ENCODE measurements at places on chromosomes 6 and 20.

DNA sequence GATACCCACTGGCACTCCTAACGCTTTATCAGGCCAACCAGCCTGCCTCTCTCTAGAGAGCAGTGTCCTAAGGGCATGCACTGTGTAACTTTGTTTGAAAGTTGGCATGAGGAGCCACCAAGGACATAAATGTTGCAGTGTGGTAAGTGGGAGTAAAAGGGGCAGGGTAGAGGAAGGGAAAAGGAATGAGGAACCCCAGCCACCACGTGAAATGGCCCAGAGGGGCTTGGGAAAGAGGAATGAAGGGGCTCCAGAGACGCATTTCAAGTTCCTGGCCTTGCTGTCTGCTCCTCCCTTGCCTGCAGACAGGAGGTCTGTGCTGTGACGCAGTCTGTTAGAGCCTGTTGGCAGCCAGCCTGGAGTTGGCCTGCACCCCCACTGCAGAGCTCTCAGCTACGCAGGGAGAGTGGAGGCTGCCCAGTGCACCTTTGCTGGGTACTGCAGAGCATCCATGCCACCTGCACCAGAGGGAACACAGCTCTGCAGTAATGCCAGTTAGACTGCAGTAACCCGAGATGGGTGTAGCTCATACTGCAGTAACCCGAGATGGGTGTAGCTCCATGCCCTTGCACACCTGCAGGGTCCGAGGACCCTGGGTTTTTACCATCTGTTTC, 86.8 kb upstream of the SNAP25 start:
- no peak for DNase-seq

DNA sequence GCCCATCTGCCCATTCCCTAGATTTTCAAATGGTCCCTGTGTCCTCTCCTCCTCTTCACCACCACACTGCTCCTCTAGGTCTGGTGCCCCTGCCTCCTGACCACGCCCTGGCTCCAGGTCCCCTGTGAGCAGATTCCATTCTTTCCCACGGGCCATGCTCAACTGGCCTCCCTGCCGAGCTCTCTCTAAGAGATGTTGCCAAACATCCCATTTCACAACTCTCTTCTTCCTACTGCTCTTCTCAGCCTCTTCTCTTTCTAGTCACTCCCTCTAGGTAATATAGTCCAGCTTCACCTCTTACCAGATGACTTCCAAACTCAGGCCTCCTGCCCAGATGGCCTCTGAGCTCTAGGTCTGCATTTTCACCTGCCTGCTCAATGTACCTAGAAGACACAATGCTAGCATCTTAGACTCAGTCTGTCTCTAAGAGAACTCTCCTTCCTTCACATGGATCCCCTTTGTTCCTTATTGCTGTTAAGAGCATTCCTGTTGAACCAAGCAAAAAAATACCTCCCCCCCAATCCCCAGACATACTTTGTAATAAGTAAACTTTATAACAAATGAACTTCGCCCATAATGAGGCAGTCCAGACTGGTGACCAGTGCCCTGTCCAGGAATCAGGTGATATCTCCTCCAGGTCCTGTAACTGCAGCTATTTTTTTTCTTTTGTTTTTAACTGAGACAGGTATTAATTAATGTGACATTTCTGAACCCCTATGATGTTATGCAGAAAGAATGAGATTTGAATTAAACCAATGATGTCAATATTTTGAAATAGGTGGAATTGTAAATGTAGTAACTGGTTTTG, 79.0 kb downstream of the LYRM4 start:
- no peak for DNase-seq

- DNase-seq, result no peak
Measured at GRCh38 chr6:115362234-115362633, 698.5 kb downstream of the FRK start.

DNA sequence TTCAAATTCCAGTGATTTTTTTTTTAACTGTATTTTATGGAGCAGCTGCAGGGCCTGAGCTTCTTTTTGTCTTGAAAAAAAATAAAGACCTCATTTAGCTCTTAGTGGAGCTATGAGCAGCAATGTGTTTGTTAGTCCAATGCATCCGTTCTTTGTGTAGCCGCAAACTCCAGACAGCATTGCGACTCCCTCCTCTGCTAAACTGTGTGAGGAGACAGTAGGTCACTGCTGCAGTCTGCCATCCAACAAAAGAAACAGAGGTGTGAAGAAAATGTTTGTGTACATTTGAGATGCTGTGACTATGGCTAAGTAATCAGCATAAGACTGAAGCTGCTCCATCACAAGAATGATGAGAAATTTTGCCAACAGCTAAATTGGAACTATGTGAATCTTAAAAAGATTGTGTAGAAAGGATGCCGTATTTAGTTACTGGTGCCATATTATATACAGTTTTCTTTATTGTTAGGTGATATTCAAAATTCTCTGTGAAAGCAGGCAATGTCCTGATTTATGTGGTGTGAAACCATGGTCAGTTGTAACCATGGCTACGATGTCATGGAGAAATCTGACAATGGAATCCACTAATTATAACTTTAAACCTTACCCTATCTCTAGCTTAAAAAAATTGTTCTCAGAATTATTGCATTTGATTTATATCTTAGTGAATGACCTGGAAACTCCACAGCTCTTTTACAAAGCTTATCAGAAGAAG, 428.8 kb upstream of the EPHA7 start:
- no peak for DNase-seq

DNA sequence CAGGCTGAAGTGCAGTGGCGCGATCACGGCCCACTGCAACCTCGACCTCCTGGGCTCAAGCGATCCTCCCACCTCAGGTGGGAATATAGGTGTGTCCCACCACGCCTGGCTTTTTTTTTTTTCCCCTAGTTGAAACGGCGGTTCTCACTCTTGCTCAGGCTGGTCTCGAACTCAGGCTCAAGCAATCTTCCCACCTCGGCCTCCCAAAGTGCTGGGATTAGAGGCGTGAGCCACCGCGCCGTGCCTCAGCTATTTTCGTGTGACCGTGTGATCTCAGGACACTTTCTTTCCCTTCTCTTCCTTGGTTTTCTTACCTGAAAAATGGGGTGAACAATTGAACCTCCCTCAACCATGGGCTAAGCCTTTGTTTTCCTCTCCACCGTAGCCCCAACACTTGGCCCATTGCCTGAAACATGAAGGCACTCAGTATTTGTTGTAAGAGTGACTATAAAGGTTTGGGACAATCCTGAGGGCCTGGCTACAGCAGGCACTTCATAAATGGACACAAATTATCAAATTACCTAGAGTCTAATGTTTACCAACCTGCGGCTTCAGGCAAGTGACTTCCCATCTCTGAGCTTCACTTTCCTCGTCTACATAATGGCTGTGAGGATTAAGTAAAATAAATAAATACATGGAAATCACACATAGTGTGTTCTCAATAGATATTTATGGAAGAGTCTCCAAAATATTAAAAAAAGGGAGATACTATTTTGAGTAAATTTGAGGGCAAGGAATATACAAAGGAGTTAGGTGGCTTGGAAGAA, 31.4 kb upstream of the ID1 start:
- DNase-seq, result no peak

GRCh38 chr6:14231071-14231483, 113.5 kb downstream of the CD83 start:
- no peak for DNase-seq

GRCh38 chr6:36064770-36065396, 37.3 kb downstream of the MAPK14 start:
- DNase-seq, result no peak

- DNase-seq, result no peak
Measured at GRCh38 chr6:140174524-140174923, 800.1 kb upstream of the CITED2 start.

DNA sequence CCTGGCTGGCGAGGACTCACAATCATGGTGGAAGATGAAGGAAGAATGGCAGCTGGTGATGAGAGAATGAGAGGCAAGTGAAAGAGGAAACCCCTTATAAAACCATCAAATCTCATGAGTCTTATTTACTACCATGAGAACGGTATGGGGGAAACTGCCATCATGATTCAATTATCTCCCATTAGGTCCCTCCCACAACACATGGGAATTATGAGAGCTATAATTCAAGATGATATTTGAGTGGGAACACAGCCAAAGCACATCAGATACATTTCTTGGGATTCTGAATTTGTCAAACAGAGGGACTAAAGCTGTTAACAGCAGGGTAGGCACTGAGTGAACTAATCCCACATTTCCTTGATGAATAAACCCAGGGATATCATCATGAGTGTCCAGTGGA, 116.2 kb upstream of the PLCB4 start:
- no peak for DNase-seq

DNA sequence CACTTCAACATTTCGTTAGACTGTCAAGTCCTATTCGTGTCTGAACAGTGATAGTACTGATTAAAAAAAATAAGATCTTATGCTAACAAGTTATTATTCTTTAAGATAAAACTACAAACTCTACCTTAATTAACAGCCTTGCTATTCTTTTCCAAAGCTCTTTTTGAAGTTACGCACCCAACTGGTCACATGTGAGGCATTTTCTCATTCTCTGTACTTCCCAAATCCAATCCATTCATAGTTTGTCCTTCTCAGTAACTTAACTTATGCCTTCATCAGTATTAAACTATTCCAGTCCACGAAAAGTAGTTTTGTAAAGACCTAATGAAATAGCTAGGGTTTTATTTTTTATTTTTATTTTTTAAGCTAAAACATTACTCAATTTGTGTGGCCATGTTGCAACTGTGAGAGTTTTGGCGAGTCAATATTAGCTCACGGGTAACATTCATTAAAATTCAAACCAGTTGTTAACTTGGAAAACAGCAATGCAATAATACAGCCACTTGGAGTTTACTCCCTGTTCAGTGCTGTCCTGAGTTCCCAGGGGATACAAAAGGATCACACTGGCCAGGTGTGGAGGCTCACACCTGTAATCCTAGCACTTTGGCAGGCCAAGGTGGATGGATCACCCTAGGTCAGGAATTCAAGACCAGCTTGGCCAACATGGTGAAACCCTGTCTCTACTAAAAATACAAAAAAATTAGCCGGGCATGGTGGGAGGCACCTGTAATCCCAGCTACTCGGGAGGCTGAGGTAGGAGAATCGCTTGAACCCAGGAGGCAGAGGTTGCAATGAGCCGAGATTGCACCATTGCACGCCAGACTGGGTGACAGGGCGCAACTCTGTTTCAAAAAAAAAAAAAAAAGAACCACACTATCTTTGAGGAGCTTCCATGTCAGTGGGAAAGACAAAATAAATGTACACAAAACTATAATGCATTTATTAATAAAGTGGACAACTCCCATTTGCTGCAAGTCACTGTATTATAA, 27.9 kb upstream of the EEF1A1 start:
- no peak for DNase-seq

DNA sequence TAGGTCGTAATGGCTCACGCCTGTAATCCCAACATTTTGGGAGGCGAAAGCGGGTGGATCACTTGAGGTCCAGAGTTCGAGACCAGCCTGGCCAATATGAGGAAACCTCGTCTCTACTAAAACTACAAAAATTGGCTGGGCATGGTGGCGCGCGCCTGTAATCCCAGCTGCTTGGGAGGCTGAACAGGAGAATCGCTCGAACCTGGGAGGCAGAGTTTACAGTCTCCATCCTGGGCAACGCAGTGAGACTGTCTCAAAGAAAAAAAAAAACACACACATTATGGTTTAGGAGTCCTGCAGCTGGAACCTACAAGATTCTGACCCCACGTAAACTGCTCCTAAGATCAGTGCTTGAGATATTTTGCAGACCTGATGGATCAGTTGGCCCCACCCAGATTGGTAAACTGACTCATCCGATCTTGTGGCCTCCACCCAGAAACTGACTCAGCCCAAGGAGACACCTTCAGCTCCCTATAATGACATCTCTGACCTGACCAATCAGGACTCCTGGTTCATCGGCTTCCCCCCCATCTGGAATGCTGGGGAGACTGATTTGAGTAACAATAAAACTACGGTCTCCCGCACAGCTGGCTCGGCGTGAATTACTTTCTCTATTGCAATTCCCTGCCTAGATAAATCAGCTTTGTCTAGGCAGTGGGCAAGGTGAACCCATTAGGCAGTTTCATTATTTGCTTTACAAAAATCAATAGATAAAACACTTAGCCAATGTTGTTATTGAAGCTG, 96.2 kb upstream of the BTN3A2 start:
- DNase-seq, result peak; percentile 81

DNA sequence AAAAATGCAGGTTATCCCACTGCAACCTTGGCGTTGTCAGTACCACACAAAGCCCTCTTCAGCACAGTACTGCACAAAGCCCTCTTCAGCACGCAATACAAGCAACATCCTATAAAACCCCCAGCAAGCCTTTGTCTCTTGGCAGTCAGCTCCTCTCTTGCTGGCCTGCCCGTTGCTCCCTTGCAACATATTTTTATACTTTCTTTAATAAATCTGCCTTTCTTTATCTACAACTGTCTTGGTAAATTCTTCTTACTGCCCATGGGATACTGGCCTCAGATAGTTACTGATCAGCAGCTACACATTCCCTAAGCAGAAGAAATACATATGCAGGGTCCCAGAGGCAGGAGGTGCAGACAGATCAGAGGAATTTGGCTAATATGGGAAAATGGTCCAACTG, 70.5 kb upstream of the MAP3K4 start:
- no peak for DNase-seq

DNA sequence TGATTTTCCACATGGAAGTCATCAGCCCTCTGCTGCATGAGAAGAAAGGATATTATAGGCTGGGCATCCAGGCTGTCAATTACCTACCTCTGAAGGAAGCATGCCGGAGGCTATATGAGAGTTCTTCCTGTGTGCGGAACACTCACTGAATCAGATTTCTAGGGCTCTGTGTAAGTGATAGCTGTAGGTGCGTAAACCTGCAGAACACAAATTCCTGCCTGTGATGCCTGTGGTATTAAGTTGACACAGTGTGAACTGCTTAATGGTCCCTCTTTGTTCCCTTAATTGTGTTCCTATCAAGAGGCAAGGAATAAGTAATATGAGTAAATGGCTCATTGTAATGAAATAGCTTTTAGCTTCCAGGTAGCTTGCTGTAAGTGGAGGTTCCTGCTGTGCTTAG, 103.3 kb downstream of the ANKS1A start:
- DNase-seq, result no peak

- no peak for DNase-seq
Measured at GRCh38 chr20:44199877-44200276, 10.7 kb downstream of the OSER1 start.

DNA sequence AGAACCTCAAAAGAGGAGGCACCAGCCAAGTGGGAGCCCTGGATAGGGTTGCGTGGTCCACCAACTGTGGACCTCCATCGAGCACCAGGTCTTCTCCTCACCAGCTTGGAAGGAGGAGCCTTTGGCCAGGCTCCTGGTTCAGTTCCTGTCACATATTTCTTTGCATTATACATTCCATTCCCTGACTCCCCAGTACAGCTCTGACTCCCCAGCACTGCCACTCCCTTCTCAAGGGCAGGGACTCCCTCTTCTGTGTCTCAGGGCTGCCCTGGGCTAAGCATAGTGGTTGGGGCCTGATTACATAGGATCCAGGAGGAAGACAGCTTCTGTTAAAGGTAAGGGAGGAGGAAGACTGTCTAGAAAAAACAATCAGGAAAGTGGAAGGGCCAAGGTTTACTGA, 91.1 kb downstream of the MRPL14 start:
- DNase-seq, result no peak

GRCh38 chr20:43238833-43239232, 49.1 kb upstream of the PTPRT start:
- peak; percentile 2 for DNase-seq
